Astrocyte (in vitro differentiated cells and primary cell): ENCODE measurements at places on chromosomes 6 and 20.
A peak's percentile ranks its signal among the peaks of the same experiment; 100 is the strongest.

DNA sequence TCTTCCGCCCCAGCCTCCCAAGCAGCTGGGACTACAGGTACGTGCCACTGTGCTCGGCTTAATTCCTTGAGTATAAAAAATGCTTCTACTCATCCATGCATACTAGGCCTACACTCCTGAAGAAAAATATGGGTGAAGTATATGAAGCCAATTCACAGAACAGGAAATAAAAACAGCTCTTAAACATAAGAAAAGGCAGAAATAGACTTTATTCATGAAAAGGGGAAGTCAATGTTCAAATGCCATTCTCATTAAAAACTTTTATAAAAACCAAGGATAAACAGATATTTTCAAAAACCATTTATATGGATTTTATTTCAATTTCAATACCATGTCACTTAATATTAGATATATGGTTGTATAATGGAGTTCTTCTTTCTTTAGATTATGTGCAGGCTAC lies 18.3 kb downstream of the SERPINB9 start:
- DNase-seq = no peak

DNA sequence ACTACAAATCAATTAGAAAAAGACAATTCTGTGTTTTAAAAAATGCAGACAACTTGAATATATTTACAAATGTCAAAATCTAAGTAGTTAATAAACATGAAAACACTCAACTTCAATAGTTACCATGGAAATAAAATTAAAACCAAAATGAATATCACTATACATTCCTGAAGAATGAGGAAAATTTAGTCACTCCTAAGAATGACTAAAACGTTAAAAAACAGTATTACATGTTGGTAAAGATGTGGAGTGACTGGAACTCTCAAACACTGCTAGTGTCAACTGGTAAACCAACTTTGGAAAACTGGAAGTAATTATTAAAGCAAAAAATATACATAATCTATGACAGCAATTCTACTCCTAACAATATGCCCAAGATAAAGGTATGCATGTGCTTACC lies 36.3 kb downstream of the AHI1 start:
- DNase-seq = no peak

DNA sequence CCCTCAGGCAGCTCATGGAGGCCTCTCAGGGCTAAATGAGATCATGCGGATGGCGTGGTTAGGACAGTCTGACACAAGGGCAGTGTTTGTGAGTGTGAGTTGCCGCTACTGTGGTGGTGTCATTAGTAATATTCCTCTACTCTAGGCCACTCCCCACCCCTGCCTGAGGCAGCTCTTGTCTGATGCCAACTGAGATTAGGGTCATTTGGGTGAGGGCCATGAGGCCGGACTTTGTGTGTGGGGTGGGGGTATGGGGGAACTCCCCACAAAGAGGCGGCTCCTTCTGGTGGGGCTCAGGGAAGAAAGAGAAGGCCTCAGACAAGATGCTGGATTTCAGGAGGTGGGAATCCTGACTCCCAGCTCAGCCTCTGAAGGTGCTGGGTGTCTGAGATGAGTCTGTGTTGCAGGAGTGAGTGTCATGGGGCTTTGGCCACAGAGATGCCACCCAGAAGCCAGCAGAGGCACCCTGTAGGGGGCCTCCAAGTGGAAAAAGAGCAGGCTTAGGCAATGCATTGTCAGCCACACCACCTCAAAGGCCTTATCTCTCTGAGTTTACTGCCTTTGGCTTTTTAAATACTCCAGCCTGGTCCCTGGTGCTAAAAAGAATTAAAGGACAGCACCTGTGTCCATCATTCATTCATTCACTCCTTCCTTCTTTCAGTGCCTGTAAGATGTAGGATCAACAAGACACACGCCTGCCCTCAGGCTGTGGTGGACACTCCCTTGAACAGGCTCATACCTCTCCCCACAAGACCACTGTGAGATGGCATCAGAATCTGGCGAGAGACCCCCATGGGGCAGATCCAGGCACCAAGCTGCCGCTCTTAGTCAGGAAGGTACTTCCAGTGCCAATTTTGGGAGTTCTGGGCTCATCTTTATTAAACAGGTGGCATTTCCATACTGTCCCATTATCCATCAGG lies 175.2 kb downstream of the MRPL14 start:
- DNase-seq = peak; percentile 17

DNA sequence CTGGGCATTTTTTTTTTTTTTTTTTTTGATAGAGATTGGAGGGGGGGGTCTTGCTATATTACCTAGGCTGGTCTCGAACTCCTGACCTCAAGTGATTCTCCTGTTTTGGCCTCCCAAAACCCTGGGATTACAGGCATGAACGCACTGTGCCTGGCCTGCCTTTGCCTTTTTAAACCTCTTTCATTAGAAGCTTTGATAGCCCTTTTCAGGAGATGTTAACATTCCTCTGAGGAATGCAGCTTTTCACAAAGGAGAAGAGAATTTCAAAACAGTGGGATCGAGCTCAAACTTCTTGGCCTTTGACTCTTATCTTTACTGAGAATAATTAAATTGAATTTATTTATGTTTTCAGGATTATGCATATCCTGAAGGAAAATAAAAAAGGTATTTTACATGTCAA lies 31.3 kb downstream of the SLC26A8 start:
- no peak for DNase-seq

- no peak for DNase-seq
Observed at GRCh38 chr20:14049111-14049510, 53.8 kb downstream of the MACROD2 start.

DNA sequence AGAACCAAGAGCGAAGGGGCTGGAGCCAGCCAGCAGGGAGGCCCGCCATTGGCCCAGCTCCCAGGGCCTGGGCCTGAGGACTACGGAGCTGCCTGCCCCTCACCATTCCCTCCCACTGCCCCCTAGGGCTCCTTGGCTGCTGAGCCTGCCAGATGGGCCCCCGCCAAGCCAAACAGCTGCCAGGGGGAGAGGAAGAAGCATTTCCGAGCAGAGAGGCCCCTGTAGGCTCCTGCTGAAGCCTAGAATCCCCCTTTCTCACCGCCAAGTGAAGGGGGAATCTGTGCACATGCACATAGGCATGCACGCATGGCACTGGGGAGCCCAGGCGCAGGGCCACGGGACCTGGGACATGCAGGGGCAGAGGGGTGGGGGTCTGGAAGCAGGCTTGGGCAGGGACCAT lies 28.5 kb upstream of the MRPS18A start:
- DNase-seq = no peak

GRCh38 chr6:42783876-42784642 lies 2.2 kb downstream of the BICRAL start:
- DNase-seq = no peak

GRCh38 chr6:131949909-131950766 lies 1.0 kb downstream of the CCN2 start:
- peak; percentile 87 for DNase-seq

GRCh38 chr6:5712349-5713215 lies 294.1 kb downstream of the NRN1 start:
- no peak for DNase-seq
